ENCODE measurements at places on chromosomes 16 and 17.
A peak's percentile ranks its signal among the peaks of the same experiment; 100 is the strongest.

DNA sequence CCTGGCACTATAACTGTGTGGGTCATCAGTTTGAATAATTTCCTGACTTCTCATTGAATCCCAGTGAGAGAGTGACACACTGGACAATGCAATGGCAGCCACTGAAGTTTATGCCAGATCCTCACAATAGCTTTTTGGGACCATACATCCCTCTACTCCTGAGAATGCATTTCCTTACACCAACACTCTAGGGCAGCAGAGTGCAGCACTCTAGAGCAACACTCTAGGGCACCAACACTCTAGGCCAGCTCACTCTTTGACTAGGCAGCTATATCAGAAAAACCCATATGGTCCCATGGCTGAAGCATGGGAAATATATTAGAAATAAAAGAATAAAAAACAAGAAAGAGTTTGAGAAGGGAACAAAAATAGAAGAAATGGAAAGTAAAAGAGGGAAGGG is 309.2 kb downstream of the MAP2K6 start:
- DNase-seq: no peak

DNA sequence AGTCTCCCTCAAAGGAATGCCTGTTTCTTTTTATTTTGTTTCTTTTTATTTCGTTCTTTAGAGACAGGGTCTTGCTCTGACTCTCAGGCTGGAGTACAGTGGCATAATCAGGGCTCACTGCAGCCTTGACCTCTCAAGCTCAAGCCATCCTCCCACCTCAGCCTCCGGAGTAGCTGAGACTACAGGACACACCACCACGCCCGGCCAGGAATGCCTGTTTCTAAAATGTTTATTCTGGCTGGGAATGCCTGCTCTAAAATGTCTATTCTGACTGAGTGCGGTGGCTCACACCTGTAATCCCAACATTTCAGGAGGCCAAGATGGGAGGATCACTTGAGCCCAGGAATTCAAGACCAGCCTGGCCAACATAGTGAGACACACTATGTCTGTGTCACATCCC is 2.5 kb upstream of the MMP28 start:
- no peak for DNase-seq

GRCh38 chr16:67429053-67429798 is 1.7 kb upstream of the HSD11B2 start:
- DNase-seq: peak; percentile 21

DNA sequence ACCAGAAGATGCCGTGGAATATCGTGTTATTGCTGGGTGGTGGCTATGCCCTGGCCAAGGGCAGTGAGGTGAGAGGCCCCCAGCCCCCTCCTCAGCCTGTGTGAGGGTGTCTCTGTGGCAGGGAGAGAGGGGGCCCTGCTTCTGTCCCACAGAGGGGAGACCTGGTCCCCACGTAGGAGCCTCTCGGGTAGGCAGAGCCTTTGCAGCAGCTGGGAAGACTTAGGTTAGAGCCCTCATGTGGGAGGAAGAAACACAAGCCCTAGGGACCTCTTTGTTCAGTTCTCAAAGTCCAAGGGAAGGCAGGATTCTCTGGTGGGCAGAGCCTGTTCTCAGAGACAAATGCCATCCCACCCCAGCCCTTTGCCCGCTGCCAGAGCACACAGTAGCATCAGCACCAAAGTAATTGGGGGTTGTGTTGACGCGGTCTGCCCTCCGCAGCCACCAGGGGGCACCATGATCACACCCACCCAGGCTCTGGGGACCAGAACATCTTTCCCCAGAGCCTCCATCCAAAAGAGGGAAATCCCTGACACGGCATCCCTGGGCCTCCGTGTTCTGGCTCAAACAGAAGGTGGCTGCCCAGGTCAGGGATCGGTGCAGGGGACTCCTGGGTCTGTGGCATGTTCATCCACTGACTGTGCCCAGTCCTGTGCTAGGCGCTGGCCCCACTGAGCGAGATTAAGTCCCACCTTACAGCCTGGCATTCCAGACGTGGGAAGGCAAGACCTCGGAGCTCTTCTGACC is 11.5 kb upstream of the FOXN1 start:
- peak; percentile 60 for DNase-seq

DNA sequence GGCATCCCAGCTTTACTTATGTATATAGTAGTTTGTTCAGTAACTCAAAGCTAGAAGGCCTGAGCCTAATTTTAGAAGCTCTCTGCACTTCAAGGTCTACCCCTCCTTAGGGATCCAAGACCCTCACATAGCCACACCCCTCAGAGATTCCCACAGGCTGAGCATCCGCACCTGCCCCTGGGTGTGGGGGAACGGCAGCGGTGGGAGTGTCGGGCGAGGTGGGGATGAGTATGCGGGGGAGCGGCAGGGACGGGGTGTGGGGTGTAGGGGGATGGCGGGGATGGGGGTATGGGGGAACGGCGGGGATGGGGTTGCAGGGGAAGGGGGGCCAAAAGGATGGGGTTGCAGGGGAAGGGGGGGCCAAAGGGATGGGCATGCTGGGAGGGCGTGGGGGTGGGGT is 24.9 kb upstream of the BEAN1 start:
- DNase-seq: no peak

GRCh38 chr16:86306811-86307513 is 203.4 kb upstream of the FOXF1 start:
- no peak for DNase-seq

GRCh38 chr17:67246653-67247415 is 1.8 kb upstream of the HELZ start:
- DNase-seq: peak; percentile 37

- no peak for DNase-seq
These were observed 388.0 kb downstream of the SEC14L1 start for GRCh38 chr17:77528516-77529327.

- no peak for DNase-seq
These were observed 621 bp downstream of the KCNJ2 start for GRCh38 chr17:70169709-70170597.

DNA sequence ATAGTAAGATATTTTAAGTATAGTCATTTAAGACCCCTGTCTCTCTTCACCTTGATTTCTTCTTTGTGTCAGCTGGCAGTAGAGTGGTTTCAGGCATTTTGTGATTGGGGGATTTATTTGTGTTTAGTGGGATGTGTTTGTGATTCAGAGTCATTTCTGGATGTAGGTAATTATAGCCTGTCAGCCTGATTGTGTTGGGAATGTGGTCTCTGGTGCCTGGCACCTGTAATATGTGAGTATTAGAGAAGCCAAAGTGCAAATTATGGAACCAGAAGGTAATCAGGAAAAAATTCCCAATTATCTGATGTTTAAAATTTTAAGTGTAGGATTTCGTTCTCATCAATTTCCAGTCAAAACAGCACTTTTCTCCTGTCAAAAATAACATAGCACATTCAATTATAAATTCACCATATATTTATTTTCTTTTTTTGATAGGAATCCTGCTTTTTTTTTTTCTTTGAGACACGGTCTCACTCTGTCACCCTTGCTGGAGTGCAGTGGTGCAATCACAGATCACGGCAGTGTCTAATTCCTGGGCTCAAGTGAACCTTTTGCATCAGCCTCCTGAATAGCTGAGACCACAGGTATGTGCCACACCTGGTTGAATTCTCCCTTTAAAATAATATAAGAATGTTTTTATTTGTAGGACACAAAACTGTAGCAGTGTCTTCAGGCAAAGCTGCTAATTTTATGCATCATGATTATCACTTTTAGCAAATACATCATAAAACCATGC is 42.7 kb downstream of the ATF7IP2 start:
- no peak for DNase-seq

GRCh38 chr17:77923776-77924513 is 34.6 kb upstream of the TNRC6C start:
- no peak for DNase-seq

DNA sequence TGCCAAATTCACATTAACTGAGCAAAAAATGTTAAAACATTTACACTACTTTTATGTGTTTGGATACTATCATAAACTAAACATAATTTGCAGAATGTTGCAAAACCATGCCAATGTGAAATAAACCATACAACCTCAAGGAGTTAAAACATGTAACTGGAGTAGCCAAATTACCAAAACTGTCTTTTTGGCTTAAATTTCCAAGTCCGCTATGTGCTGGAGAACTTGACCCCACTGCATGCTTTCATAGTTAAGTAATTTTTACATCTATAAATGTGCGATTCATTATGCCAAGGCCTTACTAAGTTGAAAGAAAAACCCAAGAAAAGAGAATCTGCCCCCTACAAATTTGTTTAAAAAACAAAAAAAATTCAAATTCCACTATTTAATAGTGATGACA is 28.2 kb downstream of the BRD7 start:
- no peak for DNase-seq

DNA sequence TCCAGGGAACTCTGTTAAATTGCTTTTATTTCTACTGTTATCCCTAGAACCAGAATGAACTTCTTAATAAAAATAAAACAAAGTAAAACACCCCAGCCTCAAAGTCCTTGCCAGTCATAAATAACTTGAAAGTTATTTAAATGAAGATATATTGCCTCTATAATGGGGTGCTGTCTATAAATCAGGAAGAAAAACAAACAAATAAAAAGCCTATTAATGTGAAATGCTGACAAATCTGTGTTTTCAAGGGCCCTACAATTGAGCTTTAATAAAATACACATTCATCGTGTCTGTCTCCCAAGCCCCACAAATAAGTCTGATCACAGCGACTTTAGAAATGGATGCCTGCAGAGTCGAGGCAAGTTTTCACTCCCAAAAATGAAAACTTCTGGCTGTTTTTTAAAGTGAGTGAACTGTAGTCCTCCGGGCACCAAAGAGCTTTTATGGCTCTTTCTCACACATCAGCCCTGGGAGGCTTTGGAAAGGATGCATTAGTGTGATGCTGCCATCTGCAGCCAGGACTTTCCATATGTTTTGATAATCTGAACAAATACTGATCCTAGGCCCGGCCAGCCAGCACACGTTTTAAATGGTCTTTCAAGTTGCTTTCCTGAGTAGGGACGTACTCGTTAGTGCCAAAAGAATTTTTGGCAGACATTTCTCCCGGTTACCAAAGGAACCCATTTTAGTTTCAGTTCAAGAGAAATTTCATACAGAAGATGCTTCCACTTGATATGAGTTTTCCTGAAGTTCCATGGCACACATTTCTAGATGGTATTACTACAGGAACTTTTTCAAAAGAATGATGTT is 16.3 kb downstream of the NACA2 start:
- DNase-seq: no peak

DNA sequence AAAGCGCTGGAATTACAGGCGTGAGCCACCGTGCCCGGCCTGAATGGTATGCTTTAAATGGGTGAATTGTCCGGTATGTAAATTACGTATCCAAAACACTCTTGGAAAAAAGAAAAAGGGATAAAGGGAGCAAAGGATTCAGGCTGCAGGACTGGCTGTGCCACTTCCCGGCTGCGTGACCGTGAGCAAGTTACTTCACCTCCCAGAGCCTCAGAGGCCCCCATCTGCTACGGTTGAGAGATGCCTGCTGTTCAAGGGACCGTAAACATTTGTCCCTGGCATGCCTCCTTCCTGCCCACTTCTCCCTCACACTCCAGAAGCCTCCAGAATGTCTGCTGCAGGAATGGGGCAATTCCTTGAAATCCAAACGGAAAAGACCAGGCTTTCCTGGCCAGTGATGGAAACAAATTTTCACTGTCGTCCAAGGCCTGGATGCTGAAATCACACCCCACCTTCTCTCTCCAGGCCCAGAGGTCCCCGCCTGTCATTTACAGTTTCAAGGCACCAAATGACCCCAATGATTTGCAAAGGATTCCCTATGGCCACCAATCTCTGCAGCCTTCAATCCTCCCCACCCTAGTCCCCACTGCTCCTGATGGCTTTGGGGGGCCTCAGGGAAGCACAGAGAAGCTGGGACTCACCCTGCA is 22.9 kb upstream of the LITAF start:
- no peak for DNase-seq

DNA sequence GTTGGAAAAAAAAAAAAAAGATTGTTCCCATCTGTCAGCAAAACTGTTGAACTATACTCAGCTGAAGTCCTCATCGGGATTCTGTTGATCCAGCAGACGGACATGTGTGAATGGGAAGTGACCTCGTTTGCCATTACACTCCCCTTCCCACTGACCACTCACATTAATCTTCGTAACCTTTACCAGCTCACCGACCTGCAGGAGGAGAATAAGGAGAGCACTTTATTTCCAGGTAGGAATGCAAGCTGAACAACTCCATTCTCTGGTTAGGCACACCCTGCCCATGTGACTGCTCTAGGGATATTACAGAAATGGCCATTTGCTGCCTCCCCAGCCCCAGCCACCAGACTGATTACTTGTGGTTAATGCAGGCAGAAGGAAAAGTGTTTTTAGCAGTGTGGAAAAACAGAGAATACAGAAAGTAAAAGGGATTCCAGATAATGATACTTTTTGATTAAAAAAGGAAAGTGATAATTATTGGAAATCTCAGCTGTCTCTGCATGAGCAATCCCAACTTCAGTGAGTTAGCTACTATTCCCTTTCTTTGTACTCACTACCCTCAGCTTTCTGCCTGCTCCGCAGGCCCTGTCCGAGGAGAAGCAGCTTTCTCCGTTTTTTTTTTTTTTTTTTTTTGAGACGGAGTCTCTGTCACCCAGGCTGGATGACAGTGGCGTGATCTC is 23.6 kb upstream of the YWHAE start:
- DNase-seq: no peak

DNA sequence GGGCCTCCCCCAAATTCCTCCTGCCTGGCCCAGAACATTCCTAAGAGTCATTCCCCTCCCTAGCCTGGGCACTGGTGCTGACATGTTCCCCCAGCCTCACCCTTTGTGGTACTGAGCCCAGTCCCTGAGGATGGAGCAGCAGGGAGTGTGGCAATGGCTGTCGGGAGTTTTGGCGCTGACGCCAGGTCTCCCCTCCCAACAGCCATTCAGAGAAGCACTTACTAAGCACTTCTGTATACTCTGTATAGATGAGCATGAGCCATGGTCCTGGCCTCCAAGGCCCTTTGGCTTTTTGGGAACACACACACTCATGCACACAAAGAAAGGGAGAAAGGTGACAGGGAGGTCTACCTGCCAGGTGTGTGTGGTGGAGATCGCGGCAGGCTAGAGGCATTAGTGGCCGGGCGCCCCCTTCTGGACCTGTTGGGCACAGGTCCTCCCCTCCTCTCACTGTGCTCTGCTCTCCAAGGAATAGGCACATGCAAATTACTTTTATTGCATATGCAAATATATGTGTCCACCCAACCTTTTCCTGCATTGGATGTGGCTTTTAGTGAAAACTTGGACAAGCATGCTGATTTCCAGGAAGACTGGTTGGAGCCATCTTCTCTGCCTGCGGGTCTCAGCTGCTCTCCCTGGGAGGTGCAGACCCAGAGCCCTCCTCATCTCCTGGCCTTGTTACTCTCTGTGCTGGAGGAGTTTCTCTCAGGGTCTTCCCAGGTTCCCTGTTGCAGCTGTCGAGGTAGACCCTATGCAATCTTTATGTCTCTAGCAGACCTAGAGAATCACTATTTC is 17.4 kb upstream of the C17orf107 start:
- DNase-seq: peak; percentile 77

GRCh38 chr17:7307686-7308624 is 527 bp downstream of the EIF5A start:
- DNase-seq: peak; percentile 88

Measured in erythroblast (primary cell).